ENCODE measurements at places on chromosomes 2 and 18.

DNA sequence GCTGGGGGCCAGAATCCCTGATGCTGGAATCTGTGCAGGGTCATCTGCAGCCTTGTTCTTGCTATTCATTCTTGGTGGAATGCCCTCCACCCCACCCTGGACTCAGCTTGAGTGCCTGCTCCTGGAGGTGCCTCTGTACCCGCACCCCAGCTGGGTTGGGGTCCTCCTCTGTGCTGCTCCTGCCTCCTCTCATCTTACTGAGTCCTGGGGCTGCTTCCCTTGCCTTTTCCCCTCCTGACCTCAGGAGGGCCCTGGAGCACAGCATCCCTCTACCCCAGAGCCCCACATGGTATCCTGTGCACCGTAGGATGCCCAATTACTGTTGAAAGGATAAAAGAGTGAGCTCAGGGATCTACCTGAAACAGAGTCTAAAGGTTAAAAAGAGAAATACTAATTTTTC, 81.6 kb downstream of the CIB4 start:
- DNase-seq: no peak

- DNase-seq: no peak
Observed at GRCh38 chr2:101596333-101596732, 101.2 kb upstream of the MAP4K4 start.

DNA sequence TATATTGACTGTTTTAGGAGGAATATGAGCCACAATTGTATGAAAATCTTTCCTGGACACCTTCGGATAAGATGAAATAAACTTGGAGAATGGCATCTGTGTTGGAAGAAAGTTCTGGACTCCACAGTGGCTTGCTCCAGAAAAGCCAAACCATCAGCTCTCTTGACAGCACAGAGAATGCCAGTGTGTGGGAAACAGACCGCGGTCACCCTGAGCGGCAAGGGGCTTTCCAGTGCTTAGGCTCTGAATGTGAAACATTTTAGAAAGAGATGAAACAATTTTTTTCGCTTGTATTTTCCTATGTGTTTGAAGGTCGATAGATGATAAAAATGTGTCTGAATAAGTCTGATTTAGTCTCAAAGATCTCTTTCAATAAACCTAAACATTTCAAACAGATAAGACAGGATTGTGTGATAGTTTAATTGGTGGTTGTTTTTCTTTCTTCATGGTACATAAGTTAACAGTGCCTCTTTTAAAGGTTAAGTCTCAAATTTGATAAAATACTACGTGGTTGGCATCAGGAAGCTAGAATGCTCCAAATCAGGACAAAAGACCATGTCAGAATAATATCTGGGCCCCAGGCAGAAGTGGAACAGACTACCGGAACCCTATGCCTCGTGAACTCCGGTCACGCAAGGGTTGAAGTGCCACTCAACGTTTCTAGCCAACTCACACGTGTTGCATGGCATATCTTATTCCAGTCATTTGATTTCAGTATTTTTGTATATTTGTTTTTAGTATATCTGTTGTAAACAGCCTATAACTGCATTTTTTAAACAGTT, 28.9 kb downstream of the PTGR3 start:
- no peak for DNase-seq

DNA sequence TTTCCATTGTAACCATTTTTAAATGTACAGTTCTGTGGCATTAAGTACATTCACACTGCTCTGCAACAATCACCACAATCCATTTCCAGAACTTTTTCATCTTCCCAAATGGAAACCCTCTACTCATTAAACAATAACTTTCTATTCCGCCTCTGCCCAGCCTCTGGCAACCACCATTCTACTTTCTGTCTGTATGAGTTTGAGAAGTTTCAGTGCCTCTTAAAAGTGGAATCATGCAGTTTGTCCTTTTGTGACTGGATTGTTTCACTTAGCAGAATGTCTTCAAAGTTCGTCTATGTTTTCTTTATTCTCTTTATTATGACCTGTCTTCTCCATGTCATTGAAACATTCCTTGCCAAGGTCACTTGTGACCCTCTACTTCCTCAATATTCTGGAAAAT, 22.0 kb upstream of the PELI1 start:
- no peak for DNase-seq

DNA sequence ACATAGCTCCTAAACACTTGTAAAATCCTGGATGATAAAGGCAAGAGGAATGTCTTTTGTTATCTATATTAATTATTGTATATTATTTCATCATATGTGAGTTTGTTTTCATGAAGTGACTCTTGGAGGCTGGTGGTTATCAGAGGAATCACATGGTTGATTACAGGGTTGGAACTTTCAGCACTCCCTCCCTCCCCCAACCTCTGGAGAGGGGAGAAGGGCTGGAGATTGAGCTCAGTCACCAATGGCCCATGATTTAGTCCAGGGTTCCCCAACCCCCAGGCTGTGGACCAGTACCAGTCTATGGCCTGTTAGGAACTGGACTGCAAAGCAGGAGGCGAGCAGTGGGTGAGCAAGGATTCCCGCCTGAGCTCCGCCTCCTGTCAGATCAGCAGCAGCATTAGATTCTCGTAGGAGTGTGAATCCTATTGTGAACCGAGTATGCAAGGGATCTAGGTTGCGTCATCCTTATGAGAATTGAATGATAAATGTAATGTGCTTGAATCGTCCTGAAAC, 37.7 kb downstream of the FBXO48 start:
- no peak for DNase-seq

DNA sequence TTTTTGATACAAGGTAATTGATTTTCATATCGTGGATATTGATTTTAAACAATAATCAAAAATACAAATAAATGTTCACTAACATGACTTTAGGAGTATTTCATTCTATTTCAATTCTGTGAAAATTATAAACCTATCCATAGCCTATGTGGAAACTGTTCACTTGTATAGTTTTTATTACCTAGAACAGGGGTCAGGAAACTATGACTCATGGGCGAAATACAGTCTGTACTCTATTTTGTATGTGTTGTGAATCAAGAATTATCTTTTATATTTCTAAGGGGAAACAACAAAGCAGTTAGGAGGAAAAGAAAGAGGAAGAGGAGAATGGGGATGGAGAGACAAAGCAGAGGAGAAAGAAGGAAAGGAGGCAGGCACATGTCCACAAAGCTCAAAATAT, 181.7 kb upstream of the VRK2 start:
- DNase-seq: no peak

- DNase-seq: no peak
Observed at GRCh38 chr2:64675860-64676259, 22.1 kb upstream of the SERTAD2 start.

GRCh38 chr2:39913648-39914461, 134.8 kb upstream of the THUMPD2 start:
- peak; percentile 62 for DNase-seq

DNA sequence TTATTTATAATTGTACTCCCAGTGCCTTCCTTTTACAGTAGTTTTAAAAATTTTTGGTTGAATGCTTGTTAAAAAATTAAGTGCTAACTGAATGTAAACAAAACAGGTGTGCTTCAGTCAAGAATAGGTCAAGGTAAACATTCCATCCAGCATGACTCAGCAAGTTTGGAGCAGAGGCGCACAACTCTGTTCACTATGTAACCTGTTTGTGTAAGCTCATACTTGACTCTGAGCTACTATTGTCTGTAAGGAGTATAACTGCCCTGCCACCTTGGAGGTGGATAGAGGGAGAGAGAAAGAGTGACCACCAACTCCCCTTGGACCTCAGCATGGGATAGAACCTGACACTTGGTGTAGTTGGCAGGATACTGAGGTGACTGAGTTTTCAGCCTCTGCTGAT, 207.4 kb upstream of the SYT4 start:
- no peak for DNase-seq

DNA sequence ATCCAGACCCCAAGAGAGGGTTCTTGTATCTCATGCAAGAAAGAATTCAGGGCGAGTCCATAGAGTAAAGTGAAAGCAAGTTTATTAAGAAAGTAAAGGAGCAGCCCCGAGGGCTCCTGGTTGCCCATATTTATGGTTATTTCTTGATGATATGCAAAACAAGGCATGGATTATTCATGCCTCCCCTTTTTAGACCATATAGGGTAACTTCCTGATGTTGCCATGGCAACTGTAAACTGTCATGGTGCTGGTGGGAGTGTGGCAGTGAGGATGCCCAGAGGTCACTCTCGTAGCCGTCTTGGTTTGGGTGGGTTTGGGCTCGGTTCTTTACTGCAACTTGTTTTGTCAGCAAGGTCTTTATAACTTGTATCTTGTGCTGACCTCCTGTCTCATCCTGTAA, 750.2 kb upstream of the FANCL start:
- DNase-seq: no peak

- DNase-seq: no peak
Observed at GRCh38 chr2:113879457-113879856, 10.4 kb upstream of the ACTR3 start.

DNA sequence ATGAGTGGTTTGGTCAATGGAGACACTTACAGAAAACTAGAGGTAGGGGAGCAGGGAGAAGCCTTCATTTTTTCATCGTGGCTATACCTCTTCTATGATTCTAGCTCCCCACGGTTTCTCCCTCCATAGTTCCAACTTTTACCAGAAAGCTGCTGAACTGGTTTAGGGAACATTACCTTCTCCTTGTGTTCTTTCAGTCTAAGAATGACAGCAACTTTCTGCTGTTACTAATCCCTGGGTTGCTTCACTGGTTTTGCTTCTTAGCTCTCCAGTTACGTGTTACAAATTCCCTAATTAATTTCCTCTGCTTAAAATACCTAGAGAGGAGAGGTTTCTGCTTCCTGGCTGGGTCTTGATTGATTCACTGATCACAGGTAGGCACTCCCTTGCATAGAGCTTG, 499.9 kb downstream of the SLC4A3 start:
- DNase-seq: no peak

DNA sequence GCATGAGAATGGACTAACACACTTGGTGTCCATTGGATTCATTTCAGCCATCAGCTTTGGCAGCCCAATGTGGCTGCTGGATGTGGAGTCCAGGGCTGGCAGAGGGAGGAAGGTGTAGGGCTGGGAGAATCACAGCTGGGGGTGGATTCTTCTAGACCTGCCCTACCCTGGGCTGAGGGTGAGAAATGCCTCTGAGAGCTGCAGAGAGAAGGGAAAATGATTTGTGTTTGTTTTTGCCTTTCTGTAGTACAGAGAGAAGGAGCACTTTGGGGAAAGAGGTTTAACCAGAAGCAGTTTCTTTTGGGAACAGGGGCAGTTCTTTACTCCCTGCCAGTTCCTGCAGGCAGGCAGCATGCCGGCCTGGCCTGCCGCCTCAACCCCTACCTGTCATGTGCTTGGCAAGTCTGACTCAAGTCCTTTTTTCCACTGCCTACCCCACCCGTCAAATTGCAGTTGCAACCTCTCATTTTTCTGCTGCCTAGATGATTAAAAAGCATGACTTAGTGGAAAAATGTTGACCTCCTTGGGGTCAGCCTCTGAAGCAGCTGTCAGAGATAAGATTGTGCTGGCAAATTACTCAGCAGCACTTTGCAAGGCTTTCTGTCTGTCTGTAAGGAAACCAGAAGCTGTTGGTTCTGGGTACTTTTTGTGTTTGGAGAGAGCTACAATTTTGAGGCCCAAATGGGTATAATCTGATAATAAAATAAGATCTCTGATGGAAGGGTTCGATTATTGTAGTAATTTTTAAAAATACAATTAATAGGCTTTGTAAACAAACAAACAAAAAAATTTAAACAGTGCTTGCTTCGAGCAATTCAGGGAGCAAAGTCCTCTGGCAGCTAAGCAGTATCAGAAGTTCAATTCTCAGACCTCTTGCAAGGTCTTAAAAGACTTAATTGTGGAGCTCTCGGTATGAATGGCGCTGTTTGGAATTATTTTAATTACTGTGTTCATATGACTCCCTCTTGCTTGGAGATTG, 21.7 kb downstream of the LBH start:
- no peak for DNase-seq

DNA sequence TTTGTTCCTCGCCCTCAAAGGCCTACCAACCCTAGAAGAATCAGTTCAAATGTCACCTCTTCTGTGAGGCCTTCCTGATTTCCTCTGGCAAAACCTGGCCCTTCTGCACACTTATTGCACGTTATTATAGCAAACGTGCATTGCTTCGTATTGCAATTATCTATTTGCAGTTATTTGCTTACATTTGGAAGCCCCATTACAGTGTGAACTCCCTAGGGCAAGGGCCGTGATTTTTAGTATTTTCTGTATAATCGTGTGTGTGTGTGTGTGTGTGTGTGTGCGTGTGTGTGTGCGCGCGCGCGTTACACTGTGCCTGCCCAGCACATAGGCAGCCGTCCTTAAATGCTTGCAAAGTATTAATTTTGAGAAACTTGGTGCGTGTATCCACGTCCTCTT, 460 bp upstream of the SEMA4F start:
- no peak for DNase-seq

DNA sequence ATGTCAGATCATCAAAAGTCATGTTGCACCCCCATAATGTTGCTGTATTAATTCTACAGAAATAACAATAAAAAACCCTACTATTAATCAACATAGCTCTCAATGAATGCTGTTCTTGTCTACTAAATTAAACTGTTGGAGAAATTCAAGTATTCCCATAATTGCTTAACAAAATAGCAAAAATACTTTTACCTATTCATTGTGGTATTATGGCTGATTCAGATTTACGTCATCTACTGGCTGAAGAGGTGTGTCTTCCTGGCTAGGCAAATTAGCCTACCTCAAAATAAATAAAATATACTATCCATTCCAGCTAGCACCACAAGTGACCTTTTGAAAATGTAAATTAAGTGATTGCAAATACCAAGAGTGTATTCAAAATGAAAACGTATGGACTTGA, 249.4 kb downstream of the MEIS1 start:
- DNase-seq: no peak

GRCh38 chr18:6199777-6200176, 214.9 kb downstream of the L3MBTL4 start:
- no peak for DNase-seq

- DNase-seq: peak; percentile 66
Observed at GRCh38 chr2:37877457-37878315, 47.4 kb upstream of the RMDN2 start.

GRCh38 chr2:180247658-180248057, 240.6 kb upstream of the CWC22 start:
- DNase-seq: no peak

DNA sequence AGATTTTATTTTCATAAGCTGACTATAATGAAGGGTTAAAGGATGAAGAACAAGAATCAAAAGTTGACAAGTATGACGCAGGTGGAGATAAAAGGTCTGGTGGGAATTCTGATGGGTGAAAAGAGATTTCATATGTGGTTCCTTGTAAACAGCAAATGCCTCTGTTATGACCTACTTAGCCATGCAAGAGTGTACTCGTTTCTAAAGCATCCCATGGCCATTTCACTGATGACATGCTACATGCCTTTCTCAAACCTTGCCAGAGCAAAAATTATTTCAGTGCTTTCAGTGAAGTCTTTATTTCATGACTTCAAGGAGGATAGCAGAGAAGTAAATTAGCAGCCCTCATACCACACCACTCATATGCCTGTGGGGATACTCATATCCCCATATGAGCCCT, 71.7 kb downstream of the FEZ2 start:
- no peak for DNase-seq

GRCh38 chr2:210798180-210798579, 241.8 kb downstream of the CPS1 start:
- DNase-seq: no peak

- DNase-seq: no peak
Observed at GRCh38 chr2:60891180-60891579, 9.8 kb downstream of the REL start.

- no peak for DNase-seq
Observed at GRCh38 chr2:121409388-121409787, 121.3 kb upstream of the RNU4ATAC start.

- no peak for DNase-seq
Observed at GRCh38 chr2:85584354-85584856, at the start of gene VAMP5. VAMP5 (plus strand) TSS chr2:85584431; CDS start chr2:85584491, 60 bp downstream.

- no peak for DNase-seq
Observed at GRCh38 chr2:675051-675450, 2.2 kb downstream of the TMEM18 start.

GRCh38 chr2:3449086-3449485, 69.6 kb downstream of the TRAPPC12 start:
- DNase-seq: no peak
